ENCODE measurements at places on chromosomes 16 and 17.

DNA sequence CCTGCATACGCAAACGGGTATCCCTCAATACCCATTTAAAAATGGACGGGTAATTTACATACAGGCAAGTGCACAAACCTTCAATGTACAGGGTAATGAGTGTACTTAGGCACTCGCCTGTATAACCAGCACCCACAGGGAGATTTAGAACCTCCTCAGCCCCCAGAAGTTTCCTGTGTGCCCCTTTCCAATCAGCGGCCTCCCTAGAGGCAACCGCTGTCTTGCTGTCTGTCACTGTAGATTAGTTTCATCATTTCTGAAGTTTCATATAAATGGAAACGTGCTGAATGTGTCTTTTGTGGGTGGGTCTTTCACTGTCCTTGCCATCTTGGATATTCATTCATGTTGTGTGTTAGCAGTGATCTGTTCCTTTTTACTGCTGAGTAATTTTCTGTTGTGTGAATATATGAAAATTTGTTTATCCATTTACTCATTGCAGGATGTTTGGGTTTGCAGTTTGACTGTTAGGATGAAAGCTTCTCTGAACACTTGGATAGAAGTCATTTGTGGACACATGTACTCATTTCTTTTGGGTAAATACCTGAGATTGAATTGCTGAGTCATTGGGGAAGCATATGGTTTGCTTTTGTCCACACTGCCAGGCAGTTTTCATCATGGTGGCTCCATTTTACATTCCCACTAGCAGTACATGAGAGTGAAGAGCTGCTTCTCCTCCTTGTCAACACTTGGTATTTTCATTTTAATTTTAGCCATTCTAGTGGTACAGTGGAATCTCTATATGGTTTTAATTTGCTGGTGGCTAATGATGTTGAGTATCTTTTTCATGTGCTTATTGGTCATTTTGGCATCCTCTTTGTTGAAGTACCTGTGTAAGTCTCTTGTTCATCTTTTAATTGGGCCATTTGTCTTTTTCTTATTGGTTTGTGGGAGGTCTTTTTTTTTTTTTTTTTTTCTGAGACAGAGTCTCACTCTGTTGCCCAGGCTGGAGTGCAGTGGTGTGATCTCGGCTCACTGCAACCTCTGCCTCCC is 2.1 kb upstream of the ADCY7 start:
- no peak for DNase-seq

- no peak for DNase-seq
Measured at GRCh38 chr17:9957244-9957643, 52.2 kb upstream of the RCVRN start.

DNA sequence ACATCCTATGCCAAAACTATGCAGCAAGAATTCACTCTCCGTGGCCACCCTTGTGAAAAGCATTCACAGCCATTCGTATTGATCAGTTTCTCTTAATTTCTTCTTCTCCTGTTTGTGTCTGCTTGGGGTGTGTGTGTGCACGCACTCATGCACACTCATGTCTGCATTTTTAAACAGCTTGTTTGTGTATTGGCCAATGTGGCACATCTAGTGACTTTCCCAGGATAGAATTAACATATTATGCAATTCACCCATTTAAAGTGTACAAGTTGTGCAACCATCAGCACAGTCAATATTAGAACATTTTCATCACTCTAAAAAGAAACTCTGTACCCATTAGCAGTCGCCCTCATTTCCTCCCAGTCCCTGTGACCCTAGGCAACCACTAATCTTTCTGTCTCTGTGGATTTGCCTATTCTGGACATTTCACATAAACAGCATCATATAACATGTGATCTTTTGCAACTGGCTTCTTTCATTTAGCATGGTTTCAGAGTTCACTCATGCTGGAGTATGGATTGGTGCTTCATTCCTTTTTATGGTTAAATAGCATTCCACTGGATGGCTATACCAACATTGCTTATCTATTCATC is 20.1 kb downstream of the IRX3 start:
- DNase-seq, result no peak

DNA sequence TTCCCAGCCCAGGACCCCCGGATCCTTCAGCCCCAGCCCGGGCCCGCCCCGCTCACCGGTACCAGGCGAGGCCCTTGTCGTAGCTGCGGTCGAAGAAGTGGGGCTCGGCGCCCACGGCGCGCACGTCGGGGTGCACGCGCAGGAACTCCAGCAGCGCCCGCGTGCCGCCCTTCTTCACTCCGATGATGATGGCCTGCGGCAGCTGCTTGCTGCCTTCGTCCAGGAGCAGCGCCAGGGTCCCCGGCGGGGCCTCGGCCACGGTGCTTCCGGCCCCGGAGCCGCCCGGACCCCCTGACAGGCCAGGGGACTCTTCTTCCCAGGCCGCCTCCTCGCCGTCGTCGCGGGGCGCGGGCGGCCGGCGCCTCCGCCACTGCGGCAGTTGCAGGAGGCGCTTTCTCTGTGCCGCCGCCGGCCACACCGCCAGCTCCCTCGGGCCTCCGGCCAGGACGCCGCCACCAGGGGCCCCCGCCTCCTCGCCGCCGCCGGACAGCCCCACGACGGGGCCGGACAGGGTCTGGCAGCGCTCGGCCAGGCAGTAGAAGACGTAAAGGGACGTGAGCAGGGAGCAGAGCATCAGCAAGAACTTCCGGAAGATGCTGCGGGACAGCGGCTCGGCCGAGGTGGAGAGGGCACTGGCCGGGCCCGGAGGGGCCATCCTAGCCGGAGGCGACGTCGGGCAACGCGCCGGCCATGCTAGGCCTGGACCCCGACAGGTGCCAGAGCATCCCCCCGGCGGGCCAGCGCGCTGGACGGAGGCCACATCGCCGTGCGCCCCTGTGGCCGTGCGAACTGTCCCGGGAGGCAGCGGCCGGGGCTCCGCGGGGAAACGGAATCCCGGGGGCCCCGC is 1.0 kb downstream of the HS3ST3A1 start:
- peak; percentile 36 for DNase-seq

GRCh38 chr16:13098536-13098935 is 197.1 kb downstream of the SHISA9 start:
- DNase-seq, result no peak

DNA sequence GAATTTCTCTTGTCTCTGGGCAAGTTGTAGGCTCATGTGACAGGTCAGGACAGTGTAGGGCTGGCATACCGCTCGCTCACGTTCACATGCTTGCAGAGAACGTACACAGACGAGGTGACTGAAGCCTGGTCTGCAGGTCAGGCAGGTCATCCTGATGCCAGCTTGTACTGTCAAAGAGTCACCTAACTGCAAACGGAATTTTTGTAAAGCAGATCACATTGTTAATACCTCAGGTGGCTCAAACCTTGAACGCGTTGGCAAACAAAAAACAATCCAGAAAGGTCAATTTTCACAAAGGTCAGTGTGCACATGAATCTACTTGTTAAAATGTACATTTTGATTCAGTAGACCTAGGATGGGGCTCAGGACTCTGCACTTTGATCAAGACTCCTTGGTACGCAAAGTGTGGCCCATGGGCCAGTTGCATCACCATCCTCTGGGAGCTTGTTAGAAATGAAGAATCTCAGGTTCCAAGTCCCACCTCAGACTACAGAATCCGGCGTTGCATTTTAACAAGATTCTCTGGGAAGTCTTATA is 28.6 kb downstream of the ANKRD40 start:
- DNase-seq, result no peak

- DNase-seq, result no peak
Measured at GRCh38 chr16:22955461-22956070, 141.6 kb downstream of the HS3ST2 start.
